Nephron progenitor cell (in vitro differentiated cells): ENCODE measurements at places on chromosomes 6 and 20.

- DNase-seq, result no peak
These were observed 18.8 kb downstream of the ELOVL4 start for GRCh38 chr6:79928478-79928998.

DNA sequence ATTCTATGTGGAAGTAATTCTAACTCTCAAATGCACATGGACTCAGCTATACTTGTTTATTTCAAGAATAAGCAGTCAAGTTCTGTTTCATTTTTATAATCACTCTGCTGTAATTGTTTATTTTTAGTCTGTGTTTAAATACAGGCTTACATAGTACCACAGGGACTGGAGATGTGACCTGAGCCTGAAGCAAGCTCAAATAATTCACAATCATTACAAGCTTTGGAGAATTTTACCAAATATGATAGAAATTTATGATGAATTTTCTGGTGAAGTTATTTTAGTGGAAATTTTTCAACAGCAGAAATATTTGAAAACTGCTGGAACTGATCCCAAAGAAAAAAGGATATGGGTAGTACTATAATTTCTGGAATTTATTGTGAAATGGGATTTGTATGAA is 41.6 kb upstream of the DSE start:
- no peak for DNase-seq

DNA sequence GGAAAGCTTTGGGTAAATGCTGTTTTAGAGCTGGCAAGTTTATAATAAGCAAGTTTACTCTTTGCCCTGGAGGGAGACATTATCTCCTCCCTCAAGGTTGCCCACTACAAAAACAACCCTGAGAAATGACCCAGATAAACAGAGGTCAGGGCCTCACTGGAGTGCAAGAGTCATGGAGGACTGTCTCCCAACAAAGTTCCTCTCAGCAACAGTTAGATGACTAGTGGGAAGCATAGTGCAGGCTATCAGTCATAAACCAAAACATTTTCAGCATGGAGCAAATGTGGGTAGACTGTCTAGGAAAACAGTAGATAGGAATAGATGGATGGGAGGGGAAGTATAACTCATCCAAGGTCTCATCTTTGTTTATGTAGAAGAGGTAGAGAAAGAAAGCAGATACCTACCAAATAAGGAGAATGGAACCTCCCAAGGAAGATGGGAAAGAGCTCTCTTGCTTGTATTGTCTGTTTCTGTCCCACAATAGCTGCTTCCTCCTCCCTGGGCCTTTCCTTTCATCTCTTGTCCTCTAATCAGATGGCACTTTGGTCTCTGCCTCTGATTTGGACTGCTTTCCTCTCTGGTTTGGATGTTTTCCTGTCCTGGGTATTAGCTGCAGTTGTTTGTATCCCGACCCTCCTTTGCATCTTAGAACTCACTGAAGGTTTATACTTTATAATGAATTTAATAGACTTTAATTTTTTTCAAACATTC is 95.4 kb downstream of the WASF1 start:
- DNase-seq, result no peak

GRCh38 chr6:122129313-122130025 is 270.0 kb upstream of the HSF2 start:
- DNase-seq, result no peak

DNA sequence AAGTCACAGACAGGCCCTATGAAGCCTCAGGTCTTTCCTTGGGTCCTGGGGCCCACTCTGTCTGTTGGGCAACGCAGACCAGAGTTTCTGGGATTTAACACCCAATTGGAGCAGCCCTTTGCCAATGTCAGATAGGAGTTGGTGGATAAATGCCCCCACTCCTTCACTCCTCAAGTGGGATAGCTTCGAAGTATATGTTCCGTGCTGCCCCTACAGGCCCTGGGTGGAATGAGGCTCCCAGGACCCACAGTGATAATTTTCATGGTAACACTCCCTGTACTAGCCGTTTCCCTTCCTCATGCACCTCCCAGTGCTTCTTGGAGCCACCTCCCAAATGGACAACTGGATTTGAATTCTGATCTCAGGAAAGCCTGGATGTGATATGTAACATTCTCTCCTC is 145.4 kb downstream of the FOXA2 start:
- no peak for DNase-seq

DNA sequence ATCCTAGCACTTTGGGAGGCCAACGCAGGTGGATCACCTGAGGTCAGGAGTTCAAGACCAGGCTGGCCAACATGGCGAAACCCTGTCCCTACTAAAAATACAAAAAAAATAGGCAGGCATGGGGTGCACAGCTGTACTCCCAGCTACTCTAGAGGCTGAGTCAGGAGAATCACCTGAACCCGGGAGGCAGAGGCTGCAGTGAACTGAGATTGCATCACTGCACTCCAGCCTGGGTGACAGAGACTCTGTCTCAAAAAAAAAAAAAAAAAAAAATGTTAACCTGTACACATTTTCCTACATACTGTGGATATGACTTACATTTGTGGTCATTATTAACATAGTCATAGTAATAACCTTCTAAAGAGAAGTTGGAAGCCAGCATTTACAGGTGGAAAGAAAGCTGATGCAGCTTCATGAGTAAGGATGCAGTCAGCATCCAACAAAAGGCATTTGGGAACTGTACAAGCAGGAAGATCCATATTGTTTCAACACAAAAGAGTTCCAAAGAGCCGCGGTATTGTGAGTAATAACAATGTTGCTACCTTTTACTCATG is 186.2 kb downstream of the GPX5 start:
- DNase-seq, result no peak

DNA sequence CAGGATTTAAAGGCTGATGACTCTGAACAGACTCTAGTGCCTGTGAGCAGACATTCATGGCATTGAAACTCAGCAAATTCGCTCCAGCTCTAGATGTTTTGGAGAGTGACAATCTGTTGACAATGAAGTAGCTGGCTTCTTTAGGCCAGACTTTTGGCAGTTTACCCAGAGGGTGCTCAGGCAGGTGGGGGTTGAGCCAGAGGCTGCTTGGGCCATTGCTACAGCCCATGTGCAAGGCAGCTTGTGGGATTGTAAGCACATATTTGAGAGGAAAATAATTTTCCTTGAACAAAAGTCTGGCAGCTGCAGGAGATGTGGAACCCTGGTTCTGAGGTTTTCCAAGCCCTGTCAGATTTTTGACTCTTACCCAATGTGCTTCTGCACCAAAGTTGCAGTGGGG is 311.6 kb downstream of the CDC5L start:
- DNase-seq, result no peak

DNA sequence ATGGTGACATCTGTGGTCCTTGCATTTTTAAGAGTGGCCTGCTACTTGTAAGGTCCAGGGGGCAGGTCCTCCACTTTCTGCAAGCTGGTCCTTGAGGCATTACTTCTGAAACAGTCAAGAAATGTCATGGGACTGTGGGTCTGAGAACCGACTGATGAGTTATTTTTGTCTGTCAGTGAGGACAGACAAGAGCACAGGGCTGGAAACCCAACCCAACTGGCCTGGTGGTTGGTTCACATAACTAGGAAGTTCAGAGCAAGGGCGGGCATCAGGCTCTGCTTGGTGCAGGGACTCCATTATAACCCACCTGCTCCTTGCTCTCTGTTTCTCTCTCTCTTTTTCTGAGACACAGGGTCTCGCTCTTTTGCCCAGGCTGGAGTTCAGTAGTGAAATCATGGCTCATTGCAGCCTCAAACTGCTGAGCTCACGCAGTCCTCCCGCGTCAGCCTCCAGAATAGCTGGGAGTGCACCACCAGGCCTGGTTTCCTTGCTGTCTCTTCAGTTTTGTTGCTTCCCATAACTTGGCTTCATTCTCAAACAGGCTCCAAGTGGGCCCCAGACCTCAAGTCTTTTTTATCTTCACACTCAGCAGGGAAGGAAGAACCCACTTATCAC is 9.2 kb downstream of the CST3 start:
- DNase-seq, result no peak

DNA sequence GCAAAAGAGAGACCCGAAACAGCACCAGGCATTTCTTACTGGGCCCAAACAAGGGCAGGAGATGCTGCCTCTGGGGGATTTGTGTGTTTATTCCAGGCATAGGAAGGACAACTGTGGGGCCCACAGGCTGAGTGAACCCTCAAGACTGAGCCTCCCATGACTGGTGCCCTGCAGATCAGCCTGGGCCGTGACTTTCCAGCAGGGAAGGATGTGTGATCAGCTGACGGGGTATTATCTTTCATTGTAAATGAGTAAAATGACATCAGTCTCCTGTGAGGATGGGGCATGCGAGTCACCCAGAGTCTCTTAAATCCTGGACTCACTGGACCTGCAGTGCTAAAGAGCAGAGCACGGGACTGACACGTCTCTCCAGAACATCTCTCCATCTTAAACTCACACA is 3.9 kb upstream of the TEAD3 start:
- DNase-seq, result no peak

DNA sequence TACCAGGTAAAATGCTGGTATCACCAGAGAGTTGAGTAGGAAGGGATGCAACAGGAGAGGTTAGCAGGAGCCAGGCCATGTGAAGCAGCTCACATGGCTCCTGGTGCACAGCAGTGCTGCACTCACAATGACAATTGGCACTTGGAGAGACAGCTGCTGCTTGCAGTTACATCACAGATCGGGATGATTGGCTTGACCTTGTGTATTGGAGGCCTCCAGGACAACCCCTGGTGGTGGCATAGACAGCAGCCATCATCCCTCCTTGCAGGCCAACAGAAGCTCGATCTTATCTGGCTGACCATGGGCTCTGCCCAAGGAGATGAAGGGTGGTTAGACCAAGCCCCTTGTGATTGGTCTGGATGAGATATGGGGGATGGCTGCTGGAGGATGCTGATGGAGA is 73.0 kb downstream of the EYA2 start:
- DNase-seq, result no peak

DNA sequence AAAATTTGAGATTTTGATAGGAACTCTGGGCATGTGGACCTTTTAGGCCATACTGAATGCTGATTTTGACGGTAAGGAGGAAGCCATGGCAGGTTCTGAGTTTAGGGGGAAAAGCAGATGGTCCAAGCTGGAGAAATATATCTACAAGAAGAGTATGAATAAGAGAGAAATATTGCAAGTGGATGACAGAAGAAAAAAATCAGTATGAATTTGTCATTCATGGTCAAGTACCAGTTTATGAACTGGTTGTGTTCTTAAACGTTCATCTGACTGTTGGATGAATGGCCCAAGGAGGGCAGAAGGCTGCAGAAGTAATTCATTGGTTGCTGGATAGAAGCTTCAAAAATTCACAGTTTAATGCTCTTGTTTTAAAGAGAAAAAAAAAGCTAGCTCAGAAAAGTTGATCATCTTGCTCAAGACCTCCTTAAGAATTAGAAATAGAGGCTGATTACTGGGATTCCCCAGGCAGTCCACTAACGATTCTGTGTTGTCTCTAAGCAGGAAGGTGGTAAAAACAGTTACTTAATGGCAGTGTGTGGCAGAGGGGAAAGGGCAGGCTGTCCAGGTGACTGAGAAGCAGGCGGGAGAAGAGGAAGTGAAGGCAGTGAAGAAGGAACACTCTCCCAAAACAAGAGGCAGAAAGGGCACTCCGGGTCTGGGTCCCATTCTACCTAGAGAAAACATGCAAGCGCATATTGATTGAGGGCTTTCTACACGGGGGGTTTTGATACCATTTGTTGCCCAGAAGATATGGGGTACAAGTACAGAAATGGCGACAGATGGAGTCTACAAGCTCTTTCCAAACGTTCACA is 2.0 kb upstream of the DUSP22 start:
- DNase-seq, result no peak

GRCh38 chr6:90383196-90383822 is 86.7 kb upstream of the BACH2 start:
- DNase-seq, result no peak

- DNase-seq, result no peak
These were observed 46.7 kb upstream of the PKIB start for GRCh38 chr6:122563364-122564052.

GRCh38 chr6:131290955-131291354 is 155.7 kb downstream of the AKAP7 start:
- DNase-seq, result no peak

- DNase-seq, result no peak
These were observed 167.1 kb upstream of the SLC24A3 start for GRCh38 chr20:19045371-19045770.

DNA sequence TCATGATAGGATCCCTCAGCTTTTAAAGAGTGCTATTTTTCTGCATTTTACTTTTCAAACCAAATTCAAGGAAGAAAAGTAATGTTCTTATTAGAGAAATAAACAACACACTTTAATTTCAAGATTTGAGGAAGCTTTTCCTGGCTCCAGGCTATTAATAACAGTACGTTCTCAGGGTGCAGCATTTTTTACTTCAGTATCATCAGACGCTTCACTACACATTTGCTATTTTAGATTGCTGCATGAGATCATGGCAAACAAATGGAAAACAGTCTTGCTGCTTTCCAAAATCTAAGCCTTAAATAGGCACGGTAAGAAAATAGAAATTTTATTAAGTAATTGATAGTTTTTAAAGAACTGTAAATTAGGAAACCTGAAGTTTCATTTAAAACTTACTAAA is 253.6 kb upstream of the EXOC2 start:
- DNase-seq, result no peak
